Stimulated activated CD8-positive, alpha-beta memory T cell treated with anti-CD3 and anti-CD28 coated beads, Interleukin-15, amount 100 ng/mL, for 1 hour (primary cell): ENCODE measurements at places on chromosomes 2 and 18.

DNA sequence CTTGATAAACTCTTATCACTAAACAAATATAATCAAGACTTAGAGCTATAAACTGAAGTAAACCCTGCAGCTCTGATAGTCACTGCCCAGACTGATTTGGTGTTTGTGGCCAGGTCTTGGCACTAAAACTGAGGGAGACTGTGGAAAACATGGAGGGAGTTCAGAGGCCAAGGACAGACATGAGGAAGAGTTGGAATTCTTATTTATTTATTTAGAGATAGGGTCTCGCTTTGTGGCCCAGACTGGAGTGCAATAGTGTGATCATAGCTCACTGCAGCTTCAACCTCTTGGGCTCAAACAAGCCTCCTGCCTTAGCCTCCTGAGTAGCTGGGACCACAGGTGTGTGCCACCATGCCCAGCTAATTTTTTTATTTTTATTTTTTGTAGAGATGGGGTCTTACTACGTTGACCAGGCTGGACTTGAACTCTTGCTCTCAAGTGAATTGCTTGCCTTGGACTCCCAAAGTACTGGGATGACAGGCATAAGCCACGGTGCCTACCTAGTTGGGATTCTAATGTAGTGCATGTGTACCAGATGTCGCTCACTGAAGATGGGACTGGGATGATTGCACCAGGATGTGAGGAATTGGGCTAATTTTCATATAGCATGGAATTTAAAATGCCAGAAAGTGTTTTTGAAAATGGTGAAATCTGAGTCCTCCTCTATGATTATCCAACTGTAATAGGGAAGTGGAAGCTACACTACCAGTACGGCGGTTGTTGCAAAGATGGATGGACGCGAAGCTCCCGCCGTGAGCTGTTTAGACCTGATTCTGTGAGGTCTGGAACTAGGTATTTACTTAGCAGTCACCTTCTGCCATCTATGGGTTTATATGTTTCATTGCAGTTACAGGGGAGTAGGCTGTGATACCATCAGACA, 52.7 kb upstream of the CTLA4 start:
- peak; percentile 10 for DNase-seq

GRCh38 chr2:27363933-27364332, 6.2 kb downstream of the EIF2B4 start:
- no peak for DNase-seq

GRCh38 chr2:170475878-170476277, 239.3 kb upstream of the SP5 start:
- no peak for DNase-seq

GRCh38 chr2:66522611-66523376, 87.9 kb downstream of the MEIS1 start:
- DNase-seq, result no peak

DNA sequence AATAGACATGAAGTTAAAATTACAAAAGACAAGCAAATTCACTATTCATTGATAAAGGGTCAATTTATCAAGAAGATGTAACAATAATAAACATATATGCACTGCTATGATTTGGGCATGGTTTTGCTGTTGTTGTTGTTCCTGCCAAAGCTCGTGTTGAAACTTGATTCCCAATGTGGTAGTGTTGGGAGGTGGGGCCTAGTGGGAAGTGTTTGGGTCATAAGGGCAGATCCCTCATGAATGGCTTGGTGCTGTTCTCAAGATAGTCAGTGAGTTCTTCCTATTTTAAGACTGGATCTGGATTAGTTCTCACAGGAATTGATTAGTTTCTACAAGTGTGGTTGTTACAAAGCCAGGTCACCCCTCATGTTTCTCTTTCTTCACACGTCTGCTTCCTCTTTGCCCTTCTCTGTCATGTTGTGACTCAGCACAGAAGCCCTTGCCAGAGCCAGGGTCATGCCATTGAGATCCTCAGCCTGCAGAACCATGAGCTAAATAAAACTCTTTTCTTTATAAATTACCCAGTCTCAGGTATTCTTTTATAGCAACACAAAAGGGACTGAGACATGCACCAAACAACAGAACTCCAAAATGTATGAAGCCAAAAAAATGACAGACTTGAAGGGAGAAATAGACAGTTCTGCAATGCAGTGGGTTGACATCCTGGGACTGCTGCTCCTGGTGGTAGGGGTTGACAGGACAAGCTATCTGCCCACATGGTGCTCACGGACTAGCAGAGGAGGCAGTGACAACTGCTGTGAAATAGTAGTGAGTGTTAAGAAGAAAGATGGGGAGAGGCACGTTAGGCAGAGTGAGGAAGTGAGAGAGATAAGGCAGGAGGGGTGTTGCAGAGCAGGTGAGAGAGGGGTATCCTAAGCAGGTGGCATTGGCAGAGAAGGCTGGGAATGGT, 18.6 kb upstream of the SKA1 start:
- no peak for DNase-seq

- no peak for DNase-seq
Measured at GRCh38 chr2:240960971-240961876, 37.2 kb upstream of the SNED1 start.

GRCh38 chr2:239386001-239386670, 14.7 kb downstream of the HDAC4 start:
- DNase-seq, result no peak

DNA sequence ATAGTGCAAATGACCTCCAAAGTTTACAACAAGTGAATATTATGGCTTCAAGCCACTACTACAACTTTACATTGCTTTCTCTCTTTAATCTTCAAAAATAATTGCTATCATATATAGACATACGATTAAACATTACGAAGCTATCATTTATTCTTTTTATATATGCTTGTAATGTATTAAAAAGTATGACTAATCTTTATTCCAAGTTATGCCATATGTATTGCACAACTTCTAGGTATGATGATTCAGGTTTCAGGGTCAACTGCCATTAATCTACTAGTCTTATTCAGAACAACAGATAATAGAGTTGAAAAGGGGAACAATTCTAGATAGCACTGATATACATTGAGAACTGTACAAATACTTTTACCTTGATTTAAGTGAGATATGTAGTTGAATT, 506.2 kb upstream of the TMEFF2 start:
- DNase-seq, result no peak

GRCh38 chr2:124347209-124347608, 322.1 kb downstream of the CNTNAP5 start:
- no peak for DNase-seq

DNA sequence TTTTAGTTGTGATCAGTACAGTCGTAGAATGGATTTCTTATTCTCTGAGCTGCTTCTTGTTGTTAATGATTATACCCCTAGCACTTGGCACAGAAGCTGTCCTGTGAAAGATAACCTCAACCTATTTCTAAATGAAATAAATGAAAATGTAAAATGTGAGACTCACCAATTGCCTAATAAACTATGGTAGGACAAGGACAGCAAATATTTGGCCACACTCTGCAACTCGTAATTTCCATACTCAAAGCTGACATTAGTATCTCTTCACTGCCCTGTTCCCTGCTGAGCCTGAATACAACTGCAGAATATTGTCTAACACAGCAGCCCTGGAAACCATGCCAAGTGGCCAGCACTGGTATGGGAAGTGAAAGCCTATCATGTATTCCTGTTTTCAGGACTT, 34.5 kb downstream of the TMEM182 start:
- DNase-seq, result no peak

GRCh38 chr2:126990200-126990599, 91.5 kb downstream of the TEX51 start:
- no peak for DNase-seq

DNA sequence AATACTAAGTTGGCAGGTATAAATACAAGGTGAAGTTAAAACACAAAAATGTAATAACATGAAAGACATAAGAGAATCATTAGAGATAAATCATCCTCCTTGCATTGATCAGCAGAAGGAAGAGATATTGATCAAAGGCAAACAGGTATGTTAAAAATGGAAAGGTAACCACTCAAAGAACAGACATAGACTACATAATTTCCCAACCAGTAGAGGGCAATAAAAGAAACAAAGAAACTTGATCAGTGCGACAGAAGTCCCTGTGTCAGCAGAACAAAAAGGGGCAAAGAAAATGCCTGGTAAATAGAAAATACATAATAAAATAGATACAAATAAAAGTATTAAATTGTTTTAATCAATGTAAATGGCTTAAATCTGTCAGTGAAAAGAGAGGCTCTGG, 53.6 kb downstream of the FAM228A start:
- no peak for DNase-seq

DNA sequence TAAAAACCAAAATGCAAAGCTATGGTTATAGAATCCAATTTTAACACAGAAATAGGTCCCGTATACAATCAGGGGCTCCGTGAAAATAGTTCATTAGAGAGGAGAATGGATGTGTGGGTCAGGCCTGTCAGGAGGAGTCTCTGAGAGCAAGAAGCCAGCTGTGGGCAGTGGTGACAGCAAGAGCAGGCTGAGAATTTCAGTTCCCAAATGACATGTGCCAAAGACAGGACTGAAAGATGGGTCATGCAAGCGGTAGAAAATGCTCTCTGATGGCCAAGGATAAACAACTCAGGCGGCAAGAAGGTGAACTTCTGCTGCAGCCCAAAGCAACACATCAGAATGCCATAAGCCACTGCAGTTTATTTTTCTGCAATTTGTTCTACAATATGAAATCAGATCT, 100.4 kb downstream of the CCDC141 start:
- no peak for DNase-seq

GRCh38 chr2:127525691-127526131, 578 bp downstream of the IWS1 start:
- DNase-seq, result no peak

GRCh38 chr18:22314001-22314400, 103.7 kb downstream of the CTAGE1 start:
- no peak for DNase-seq

- no peak for DNase-seq
Measured at GRCh38 chr2:237030382-237030781, 55.3 kb upstream of the COPS8 start.

DNA sequence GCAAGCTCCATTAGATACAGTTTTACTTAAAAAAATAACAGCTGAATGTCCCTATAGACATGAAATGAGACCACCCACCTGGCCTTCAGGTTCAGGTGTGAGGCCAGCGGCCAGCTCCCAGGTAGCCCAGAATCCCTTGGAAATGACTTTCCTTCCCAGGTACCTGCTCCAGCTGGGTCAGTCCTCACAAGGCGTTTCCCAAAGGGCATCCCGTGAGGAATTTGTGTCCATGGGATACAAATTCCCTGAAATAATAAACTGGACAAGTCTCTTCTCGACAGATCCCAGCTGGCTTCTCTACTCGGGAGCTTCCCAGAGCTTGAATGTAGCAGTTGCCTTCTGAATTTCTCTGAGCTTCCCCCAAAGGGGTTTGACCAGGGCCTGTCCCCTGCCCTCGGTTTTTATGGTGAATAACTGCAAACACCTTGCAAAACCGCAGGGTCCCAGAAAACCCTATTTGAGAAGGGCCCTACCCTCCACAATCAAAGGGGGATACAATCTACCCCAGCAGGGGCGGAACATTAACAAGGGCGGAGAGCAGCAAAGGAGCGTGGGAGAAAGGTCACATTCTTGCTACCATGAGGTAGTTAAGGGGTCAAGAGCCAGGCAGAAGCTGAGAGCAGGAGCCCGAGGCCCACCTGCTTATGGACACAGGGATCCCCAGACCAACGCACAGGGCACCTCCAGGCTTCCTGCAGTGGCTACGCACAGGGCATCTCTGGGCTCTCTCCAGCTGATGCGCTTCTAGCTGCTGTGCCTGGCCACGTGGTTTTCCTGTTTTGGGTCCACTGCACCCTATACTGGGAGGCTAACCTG, 107.7 kb downstream of the HDAC4 start:
- no peak for DNase-seq

DNA sequence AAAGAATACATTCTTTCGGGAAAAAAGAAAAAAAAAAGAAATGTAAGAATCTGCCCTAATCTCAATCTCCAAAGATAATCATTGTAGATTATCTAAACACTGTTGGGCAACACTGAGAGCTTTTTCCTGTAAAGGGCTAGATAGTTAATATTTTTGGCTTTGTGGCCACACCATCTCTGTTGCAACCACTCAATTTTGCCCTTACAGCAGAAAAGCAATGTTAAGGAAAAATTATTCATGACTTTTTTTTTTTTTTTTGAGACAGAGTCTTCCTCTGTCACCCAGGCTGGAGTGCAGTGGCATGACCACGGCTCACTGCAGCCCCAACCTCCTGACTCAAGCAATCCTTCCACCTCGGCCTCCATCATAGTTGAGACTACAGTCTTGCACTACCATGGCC, 17.3 kb upstream of the FZD5 start:
- DNase-seq, result no peak

DNA sequence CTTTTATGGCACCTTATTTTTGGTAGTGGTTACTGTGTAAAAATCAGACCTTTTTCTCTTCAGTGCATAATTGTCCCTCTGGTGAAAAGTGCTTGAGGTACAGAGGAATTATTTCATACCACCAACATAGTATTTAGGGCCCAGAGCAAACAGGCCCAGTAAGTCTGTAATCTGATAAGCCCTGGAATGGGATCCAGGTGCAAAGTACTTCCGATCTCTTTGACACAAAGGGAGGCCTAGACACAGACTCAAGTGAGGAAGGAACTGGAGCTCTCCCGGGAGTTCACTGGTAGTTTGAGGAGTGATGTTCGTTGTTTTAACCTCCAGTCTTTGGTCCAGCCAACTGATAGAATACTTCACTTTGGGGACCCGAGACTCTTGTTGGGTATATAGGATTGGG, 57.4 kb downstream of the RAB31 start:
- no peak for DNase-seq

GRCh38 chr2:152418688-152419087, 83.7 kb downstream of the FMNL2 start:
- no peak for DNase-seq

DNA sequence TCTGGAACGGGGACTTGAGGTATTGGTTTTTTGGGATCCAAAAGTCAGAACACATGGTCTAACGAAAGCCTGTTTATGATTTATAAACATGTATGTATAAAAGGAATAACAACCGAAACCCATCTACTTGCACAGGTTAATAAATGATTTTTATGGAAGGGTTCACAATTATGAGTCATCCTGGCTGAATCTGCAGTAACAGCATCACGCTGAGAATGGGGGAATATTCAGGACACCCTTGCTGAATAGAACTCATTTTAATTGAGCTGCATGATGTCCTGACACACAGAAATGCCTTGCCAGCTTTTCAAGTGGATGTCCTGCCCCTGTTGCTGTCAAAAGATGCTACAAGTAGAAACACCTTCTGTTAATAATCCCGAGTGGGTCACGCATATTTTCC, 54.7 kb upstream of the TGFA start:
- DNase-seq, result no peak
